ENCODE measurements at places on chromosomes 6 and 20.

DNA sequence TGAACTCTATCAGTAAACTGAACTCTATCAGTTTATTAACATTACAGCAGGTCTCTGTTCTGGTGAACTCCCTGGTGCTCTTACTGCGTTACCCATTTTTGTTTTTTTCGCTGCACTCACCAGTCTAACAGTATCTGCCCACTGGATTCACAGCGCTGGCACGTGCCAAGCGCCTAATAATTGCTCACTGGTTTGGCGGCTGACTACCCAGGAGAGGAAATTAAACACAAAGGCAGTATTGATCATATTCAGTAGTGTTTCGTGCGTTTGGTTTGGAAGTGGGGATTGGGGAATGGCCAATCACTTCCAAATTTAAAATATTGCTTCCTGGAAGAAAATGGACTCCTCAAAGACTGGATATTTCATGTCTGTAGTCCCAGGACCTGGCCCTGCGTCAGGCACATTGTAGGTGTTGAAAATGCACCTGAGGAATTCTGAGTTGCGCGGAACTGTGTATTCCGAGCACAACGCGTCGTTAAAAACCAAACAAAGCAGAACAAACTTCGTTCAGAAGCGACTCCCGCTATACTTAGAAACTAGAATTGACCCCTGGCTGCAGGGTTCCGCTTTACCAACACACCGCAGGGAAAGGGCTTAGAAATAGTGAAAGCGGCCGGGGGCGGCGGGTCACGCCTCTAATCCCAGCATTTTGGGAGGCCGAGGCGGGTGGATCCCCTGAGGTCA lies 1.1 kb upstream of the RPS12 start:
- DNase-seq, result no peak

DNA sequence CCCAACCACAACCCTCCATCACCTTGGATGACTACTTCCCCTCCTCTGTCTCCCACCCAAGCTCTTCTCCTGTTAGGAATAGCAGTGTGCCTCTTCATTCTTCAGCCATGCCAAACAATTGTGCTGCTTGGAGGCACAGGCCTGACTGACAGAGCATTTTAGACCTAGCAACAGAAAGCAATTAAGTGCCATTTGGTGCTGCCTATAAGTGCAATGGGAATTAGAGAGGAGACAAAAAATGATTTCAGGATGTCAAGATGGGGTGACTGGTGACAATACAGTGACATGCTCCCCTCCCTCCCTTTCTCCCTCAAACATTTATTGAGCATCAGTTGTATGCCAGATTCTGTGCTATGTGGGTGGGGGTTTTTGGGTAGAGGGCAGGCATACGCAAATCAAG lies 322.6 kb upstream of the MOCS1 start:
- no peak for DNase-seq

DNA sequence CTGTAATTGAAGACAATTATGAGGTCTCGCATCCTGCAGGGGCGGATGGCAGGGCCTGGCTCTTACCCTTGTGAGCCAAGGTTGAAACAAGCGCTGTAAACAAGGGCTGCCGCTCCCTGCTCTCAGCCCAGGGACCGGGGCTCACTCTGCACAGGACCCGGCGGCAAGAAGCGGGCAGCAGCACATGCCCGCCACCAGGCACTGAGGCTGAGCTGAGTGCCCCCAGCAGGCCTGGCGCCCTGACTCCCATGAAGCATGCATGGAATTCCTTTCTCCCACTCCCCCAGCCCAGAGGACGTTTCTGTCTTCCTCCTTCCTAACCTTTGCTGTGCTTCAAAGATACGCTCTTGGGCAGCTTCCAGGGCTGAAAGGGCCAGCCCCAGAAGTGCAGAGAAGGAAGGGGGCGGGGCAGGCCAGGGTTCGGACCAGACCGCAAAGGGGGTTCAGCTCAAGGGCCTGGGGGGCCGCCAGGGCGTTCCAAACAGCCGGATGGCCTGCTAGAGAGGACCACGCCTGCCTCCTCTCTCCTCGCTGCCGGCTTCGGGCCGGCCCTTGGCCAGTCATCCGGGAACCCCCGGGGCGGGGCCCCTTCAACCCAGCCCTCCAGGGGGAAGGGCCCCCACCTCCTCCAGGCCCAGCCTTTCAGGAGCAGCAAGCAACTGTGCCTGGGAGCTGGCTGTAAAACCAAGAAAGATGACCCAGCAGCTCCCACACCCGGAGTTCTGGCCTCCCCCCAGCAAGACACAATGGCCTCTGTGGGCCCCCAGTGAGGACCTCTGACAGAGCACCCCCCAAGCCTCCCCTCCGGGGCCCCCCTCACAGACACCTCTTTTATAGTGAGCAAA lies 109.9 kb downstream of the NOL4L start:
- DNase-seq, result no peak

DNA sequence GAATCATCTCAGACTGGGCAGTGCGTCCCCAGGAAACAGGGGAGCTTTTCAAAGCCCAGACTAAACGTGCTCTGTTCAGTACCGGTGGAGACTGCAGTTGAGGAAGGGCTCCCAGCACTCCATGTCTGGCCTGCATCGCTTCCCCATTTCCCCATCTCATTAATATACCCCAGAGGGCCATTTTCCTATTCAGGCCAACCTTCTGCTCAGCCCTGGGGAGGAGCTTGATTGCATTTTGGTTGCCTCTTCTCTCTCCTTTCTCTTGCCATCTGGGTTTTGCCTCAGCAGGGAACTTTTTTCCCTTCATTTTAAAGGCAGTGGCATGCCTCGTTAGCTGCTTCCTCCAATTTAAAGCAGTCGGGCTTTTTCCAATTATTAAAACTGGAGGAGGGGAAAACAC lies 394.3 kb upstream of the SOX4 start:
- DNase-seq, result no peak

GRCh38 chr6:55497694-55498093 lies 81.3 kb downstream of the HMGCLL1 start:
- DNase-seq, result no peak

- no peak for DNase-seq
These were observed 65.7 kb downstream of the CTCFL start for GRCh38 chr20:57459278-57459677.

- no peak for DNase-seq
These were observed 69.6 kb upstream of the VSTM2L start for GRCh38 chr20:37833221-37833896.

DNA sequence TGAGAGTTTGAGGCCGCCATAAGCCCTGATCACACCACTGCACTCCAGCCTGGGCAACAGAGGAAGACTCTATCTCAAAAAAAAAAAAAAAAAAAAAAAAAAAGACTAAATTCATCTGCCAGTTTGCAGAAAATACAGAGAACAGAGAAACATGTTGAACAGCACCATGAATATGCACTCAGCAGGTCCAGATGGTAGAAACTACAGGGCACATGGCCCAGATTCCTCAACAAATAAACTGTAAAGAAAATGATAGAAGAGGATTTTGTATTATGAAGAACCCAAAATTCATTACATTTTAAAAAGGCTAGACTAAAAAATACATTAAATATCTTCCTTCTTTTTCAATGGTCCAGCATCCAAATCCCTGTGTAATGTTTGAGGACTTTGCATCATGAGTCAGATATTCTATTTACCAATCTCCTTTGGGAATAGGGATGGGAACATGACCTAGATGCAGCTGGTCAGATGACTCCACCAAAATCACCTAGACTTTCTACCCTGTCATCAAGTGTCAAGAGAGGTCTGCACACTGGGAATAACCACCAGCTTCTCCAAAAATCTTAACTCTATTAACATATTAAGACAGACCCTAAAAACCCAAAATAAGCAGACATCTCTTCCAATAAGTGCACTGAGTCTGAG lies 189.1 kb upstream of the TCF21 start:
- no peak for DNase-seq

DNA sequence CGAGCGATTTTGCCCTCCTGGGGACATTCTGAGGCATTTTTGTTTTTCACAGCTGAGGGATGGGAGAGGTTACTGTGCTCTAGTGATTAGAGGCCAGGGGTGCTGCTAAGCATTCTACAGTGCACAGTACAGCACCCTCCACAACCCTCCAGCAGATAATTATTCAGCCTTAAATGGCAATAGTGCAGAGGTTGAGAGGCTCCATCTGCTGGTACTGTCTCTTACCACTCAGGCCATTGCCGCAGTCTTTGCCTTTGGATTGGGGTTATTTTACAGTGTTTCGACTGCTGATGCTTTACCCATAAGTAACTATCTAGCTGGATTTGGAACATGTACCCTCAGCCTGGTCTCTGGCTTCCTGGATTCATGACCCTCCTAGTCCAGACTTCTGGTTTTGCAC lies 705.3 kb downstream of the KIF16B start:
- no peak for DNase-seq

GRCh38 chr6:41692080-41692675 lies 43.2 kb downstream of the TFEB start:
- no peak for DNase-seq

DNA sequence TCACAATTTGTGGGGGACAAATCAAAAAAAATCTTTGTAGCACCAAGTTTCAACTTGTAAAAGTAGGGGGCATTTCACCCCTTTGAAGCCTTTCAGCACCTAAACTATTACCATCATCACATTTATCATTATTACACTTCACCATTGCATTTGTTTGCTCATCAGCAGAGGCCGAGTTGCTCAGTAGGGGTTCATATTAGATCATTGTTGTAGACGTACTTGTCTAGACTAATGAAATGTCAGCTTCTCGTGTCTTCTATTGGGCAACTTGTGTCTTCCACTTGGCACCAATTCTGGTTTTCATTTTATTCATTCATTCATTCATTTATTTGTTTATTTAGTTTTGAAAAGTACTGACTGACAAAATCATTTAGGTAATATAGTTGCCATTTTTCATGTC lies 338.3 kb upstream of the KCNQ5 start:
- no peak for DNase-seq

- DNase-seq, result no peak
These were observed 140.7 kb downstream of the ZMYND8 start for GRCh38 chr20:47215653-47216397.

DNA sequence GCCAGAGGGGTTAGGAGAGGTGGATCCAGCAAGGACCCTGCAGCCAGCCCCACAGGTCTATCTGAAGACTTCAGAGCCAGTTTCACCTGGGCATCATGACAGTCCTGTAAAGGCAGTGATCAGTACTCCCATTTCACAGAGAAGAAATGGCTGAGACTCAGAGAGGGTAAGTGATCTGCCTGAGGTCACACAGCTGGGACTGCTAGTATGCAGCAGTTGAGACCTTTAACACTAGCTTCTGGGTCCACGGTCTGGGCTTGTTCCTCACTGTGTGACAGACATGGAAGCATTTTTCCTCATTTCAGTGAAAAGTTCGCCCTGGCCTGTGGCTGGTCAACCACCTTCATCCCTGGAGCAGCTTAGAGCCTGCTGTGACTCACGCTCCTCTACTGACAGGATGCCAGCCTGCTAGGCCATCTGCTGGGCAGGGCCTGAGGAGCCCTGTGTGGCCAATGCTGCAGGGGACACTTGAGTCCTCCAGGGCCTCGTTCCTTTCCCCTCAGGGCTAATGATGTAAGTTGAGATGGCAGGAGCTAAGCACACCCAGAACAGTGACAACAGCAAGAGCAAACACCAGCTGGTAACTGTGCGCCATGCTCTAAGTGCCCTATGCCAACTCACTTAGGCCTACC lies 192.0 kb downstream of the LRFN2 start:
- DNase-seq, result no peak

GRCh38 chr6:1947922-1948321 lies 297.5 kb downstream of the GMDS start:
- DNase-seq, result no peak

- no peak for DNase-seq
These were observed 17.0 kb upstream of the SNX3 start for GRCh38 chr6:108277831-108278230.

DNA sequence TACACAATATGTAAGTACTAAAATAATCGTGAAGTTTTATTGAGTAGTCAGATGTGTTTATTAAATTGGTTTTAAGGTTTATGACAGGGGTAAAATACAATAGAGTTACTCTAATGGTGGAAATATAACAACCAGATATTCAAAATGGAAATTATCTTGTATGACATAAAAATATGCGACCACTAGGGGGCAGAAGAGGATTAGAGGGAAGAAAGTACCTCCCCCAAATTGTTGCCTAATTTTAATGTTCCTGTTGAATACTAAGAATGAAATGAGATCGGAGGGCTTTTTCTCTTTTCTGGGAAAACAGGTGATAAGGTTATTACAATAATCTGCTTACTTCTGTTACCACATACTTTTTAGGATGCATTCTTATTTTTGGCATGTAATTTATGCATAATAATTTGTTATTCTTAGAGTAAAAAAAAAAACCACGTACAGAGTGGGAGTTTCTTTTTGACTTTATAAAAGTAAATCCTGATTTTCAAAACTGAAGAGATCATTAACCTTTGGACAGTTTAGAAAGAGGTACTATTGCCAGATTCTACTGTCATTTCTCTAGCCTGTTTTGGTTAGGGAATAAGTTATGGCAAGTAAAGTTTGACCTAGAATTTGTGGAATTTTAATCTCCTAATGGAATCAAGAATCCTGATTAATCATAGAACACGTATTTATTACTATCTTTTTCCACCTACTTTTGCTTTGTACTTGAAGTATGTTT lies 159.2 kb downstream of the CD109 start:
- no peak for DNase-seq

GRCh38 chr20:4681991-4682401 lies 39.7 kb upstream of the PRND start:
- no peak for DNase-seq

DNA sequence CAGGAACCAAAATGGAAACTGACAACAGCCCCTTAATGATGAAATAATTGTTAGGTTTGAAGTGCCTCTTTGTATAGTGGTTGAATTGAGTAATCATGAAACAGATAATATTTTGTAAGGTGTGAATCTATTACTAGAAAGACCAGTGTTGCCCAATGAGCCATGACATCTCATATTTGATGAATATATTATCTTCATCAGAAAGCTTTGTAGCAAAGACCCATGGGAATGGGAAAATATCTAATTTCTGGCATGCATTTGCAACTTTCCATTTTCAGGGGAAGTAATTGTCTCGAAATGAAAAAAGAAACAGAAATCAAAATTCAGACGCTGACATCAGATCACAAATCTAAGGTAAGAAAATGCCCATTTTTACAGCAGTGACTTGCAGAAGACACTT lies 57.3 kb upstream of the LAMP5 start:
- no peak for DNase-seq

- no peak for DNase-seq
These were observed 10.0 kb upstream of the NOL4L start for GRCh38 chr20:32595143-32595542.

DNA sequence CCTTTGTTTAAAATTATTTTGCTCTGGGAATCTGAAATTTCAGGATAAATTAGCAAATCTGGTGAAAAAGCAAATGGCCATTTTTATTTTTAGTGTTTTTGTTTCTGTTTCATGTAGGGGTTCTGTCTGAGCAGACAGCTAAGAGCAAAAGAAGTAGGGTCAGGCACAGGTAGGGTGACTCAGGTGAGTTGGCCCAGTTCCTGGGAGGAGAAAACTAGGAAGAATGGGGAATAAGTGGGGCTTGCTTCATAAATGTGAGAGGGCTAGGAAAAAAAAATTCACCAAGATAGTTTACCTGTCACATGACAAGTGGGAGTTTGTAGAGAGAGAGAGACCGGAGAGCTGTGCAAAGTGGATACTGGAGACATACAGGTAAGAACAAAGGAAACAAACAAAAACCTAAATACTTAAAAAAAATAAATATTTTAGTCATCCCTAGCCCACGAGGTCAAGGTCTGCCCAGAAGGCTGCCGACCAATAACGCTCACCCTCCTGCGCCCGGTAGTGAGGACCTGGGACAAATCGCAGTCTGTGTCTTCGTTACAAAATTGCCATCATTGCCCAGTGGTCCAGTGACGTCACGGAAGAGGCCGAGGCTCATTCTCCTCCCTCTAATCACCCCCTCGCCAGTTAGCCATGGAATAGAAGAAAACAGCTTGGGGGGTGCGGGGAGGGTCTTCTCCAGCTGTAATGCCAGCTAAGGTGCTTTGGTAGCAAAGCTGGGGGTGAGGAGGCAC lies 2.3 kb downstream of the THBD start:
- DNase-seq, result no peak

Measured in Panc1 (cell line).